Tibial artery (tissue), 4 donors: ENCODE measurements at places on chromosomes 5 and 9.

GRCh38 chr9:16611983-16612382, 258.5 kb downstream of the BNC2 start:
- H3K4me1 ChIP-seq: no peaks in the 10 kb centered on the region
- no peak for DNase-seq
- no peaks in the 10 kb centered on the region for H3K27me3 ChIP-seq
- H3K4me3 ChIP-seq: no peak overlapping the region
- no peaks in the 10 kb centered on the region for H3K36me3 ChIP-seq

- no peaks in the 10 kb centered on the region for H3K27me3 ChIP-seq
- no peak for DNase-seq
- no peaks in the 10 kb centered on the region for H3K36me3 ChIP-seq
- no peak overlapping the region for H3K27ac ChIP-seq
Observed at GRCh38 chr5:135950611-135951010, 4.2 kb downstream of the LECT2 start.

DNA sequence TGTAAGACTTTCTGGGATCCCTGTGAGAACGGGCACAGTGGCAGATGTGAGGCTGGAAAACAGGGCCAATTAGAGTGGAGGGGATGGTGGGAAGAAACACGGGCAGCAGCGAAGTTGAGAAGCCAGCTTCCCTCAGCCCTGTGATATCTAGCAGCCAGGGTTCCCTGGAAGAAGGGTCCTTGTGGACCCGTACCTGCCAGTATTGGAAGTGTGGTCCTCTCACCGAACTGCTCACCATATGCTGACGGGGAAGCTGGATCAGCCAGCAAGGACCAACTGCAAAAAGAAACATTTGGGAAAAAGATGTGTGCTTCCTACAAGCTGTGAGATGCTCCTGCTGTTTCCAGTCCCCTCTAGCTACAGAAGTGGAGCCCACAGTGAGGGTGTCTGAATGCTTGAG, 13.6 kb downstream of the CKMT2 start:
- no peak overlapping the region for H3K27ac ChIP-seq
- DNase-seq: no peak
- peaks cover 4% of the 10 kb centered on the region for H3K36me3 ChIP-seq
- no peak overlapping the region for H3K4me3 ChIP-seq
- no peaks in the 10 kb centered on the region for H3K27me3 ChIP-seq

GRCh38 chr9:4489919-4490704, at the start of gene SLC1A1:
SLC1A1 (plus strand) TSS chr9:4490468; CDS start chr9:4490680, 212 bp downstream.
- H3K27ac ChIP-seq: peak within 1 kb of the TSS; percentile 69
- DNase-seq: peak; percentile 93
- H3K4me1 ChIP-seq: peaks cover 11% of the 10 kb centered on the region
- H3K27me3 ChIP-seq: no peaks in the 10 kb centered on the region

GRCh38 chr5:94613583-94613982, 4.8 kb downstream of the KIAA0825 start:
- H3K36me3 ChIP-seq: no peaks in the 10 kb centered on the region
- no peak overlapping the region for H3K4me3 ChIP-seq
- no peaks in the 10 kb centered on the region for H3K27me3 ChIP-seq
- DNase-seq: no peak
- H3K4me1 ChIP-seq: no peaks in the 10 kb centered on the region
- no peak overlapping the region for H3K27ac ChIP-seq

GRCh38 chr5:172875505-172876279, 41.6 kb downstream of the ERGIC1 start:
- no peak overlapping the region for H3K4me3 ChIP-seq
- H3K36me3 ChIP-seq: no peaks in the 10 kb centered on the region
- DNase-seq: no peak
- peaks cover 9% of the 10 kb centered on the region for H3K4me1 ChIP-seq
